ENCODE measurements at places on chromosomes 4 and X.

- DNase-seq: no peak
These were observed 410.9 kb downstream of the PDGFC start for GRCh38 chr4:156560701-156561100.

DNA sequence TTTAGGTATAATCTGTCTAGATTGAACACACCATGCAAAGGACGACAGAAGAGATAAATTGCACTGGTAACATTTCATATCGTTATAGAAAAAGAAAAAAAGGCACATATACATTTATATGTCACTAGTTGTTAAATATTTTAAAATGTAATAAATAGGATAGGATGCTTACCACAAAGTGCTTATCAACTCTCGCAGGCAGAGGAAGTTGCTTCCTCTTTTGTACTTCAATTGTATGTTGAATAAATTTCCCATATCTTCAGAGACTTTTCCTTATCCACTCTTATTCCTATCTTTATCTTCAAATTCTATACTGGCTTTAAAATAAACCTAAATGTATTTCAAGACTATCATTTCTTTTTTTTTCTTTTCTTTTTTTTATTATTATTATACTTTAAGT, 163.3 kb upstream of the SPOCK3 start:
- DNase-seq: no peak

- DNase-seq: no peak
These were observed 445.5 kb upstream of the SPANXN1 start for GRCh38 chrX:144801786-144802185.

- DNase-seq: peak; percentile 18
These were observed 134.1 kb upstream of the CPXCR1 start for GRCh38 chrX:88612870-88613329.

DNA sequence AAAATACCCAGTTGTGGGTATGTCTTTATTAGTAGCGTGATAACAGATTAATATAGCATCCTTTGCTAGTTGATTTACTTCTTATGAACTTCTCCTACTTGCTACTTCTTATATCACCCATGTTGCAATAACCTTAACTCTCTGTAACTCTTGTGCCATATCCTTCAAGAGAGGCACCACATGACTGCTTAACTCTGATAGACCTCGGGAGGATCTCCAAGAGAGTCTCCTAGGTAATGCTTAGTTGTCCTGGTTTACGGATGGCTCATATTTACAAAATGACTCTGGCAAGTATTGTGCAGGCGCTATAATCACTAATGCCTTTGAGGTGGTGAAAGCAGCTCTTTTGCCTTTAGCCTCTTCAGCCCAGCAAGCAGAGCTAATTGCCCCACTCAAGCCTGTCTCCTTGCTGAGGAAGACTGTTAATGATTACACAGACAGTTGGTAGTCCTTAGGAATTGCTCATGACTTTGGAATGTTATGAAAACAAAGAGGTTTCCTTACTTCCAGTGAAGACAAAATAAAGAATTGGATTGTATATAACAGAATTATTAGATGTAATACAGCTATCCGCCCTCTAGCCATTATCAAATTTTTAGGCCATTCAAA, 1305.8 kb downstream of the PCDH7 start:
- DNase-seq: no peak

DNA sequence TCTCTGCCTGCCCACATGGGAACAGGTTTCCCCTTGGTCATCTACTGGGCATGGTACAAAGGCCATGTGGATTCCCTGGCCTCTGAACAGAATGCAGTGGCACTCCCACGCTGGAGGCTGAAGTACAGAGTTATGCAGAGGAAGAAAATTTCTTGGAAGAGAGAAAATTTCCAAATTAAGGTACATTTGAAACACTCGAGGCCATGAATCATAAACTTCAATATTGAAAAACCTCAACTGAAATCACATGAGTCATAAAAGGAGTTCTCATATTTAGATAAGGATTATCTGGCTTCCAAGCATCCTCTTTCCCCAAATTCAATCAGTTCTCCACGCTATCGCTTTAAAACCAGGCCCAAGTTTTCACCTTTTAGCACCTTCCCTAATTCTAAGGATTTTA, 28.1 kb upstream of the TXK start:
- no peak for DNase-seq

- DNase-seq: no peak
These were observed 99.7 kb upstream of the SLC7A11 start for GRCh38 chr4:138341739-138342415.

DNA sequence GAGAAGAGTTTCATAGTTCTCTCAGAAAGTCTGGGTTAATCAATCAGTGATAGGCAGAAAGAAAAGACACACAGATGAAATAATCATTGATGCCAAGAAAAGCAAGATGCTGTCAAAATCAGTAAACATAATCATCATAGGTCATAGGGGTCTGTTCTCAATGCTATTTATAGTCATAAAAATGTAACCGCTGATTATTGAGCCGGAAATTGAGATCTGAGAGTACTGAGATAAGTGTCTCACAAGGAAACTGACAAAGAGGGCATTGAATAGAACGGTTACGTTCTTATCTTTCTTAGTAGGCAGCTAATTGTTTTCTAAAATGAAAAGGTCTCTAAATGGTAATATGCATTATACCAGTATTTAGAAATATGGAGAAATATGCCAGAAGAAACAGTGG, 1686.1 kb upstream of the AGA start:
- DNase-seq: no peak

DNA sequence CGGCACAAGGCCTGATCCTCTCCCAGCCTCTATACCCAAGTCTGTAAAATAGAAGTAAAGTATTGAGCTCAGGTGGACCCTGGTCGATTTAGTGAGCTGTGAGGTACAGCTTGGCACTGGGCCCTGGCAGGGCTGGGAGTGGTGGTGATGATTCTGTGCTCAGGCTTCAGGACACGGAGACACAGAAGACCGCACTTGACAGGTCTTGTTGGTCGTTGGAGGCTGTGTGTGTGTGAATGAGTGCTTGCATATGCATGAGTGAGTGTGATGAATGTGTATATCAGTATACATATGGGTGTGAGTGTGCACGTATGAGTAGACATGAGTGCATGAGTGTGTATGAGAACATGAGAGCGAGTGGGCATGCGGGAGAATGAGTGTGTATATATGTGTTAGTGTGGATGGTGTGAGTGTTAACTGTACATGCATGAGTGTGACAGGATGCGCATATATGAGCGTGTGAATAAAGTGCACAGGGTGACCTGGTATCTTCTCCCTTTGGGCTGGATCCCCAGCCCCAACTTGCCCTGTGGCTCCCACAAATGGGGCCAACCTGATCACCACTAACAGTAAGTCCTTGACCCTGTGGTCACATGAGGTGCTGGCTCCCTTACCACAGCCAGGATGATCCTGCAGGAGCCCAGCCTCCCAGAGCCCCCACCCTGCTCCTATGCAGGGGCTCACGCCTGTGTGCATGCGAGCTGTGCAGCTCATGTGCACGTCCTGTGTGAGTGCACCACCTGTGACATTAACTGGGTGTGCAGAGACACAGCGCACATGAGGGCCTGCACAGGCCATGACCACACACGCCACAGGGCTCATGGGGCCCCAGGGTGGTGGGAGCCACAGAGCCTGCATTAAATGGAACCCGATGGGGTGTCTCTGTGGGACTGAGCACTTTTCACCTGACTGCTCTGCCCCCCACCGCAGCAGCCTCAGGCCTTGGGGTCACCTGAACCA, 20.8 kb downstream of the SH3BP2 start:
- DNase-seq: no peak

DNA sequence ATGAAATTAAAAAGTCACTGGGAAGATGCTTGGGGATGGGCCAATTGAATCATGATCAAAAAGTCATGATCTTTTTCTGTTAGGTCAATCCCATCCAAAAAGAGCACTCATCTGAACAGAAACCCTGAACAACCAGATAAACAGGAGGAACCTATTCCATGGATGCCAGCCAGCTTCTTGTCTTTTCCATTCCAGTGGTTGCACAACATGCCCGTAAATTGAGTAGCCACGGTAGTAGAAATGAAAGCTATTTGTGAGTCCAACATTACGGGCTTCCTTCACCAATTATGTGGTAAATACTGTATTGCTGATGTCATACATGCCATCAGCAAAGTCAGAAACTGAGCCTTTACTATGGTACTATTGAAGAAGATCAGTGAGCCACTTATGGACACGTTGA, 982.4 kb upstream of the HS3ST1 start:
- no peak for DNase-seq

GRCh38 chrX:16134936-16135335, 11.6 kb downstream of the GRPR start:
- no peak for DNase-seq

DNA sequence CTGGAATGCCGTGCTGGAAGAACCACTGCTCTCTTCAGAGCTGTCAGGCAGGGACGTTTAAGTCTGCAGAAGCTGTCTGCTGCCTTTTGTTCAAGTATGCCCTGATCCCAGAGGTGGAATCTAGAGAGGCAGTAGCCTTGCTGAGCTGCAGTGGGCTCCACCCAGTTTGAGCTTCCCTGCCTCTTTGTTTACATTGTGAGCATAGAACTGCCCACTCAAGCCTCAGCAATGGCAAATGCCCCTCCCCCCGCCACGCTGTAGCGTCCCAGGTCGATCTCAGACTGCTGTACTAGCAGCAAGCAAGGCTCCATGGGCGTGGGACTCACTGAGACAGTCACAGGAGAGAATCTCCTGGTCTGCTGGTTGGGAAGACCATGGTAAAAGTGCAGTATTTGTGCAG, 34.8 kb upstream of the MUC7 start:
- no peak for DNase-seq

DNA sequence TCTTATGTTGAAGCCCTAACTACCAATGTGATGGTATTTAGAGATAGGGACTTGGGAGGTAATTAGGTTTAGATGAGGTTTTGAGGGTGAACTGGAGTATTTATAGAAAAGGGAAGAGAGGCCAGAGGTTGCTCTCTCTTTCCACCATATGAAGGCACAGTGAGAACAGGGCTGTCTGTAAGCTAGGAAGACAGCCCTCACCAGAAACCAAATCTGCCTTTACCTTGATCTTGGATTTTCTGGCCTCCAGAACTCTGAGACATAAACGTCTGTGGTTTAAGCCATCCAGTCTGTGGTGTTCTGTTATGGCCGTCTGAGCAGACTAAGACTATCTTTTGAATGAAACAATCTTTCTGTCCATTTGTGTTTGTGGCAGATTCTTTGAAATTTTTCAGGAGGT, 223.7 kb downstream of the PDHA2 start:
- no peak for DNase-seq

- no peak for DNase-seq
These were observed 7.2 kb downstream of the SCARB2 start for GRCh38 chr4:76206222-76206942.

DNA sequence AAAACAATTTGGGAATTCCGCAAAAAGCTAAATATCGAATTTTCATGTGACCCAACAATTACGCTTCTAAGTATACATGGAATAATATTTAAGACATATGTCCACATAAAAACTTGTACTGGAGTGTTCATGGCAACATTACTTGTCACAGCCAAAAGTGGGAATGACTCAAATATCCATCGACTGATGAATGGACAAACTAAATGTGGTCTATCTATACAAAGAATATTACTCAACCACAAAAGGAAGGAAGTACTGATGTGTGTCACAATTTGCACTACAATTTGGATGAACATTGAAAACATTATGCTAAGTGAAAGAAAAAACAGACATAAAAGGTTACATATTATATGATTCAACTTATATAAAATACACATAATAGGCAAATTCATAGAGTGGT, 71.9 kb downstream of the AFF2 start:
- DNase-seq: no peak

GRCh38 chr4:40170588-40170987, 26.2 kb upstream of the RHOH start:
- no peak for DNase-seq

GRCh38 chr4:29336861-29337260, 1383.3 kb upstream of the PCDH7 start:
- no peak for DNase-seq

DNA sequence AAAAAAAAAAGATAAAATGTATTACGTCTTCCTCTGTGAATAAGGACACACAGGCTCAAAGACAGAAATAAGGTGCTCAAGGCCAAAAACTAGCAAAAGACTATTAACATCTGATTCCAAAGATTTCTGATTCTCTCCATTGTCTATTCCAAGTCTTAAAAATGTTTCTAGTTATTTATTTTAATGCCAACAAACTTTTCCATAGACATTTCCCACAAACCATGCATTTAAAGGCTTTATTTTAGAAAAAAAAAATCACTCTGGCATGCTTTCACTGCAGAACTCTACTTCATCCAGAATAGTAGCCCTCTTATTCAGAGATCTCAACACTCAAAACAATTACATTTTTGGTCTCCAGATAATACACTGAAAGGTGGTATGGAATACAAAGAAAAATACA, 545.0 kb upstream of the TENM3 start:
- DNase-seq: no peak

GRCh38 chrX:49000636-49001035, 1.4 kb downstream of the GRIPAP1 start:
- DNase-seq: no peak

GRCh38 chr4:104524591-104524990, 29.9 kb upstream of the CXXC4 start:
- no peak for DNase-seq

DNA sequence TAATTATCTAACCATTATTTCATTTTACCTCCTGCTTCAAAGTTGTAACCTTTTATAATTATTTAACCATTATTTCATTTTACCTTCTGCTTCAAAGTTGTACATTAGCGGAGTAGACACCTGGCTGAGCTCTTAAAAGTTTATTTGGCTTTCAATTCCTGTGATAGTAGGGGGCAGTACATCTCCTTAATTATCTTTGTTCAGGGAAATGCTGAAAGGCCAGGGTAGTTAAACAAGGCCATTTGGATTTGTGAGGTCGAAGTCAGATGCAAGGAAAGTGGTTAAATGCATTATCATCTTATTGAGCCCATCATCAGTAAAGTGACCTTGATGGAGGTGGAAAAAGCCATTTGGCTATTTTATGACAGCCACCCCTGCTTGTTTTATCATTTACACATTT, 210.6 kb downstream of the TENM3 start:
- DNase-seq: no peak

DNA sequence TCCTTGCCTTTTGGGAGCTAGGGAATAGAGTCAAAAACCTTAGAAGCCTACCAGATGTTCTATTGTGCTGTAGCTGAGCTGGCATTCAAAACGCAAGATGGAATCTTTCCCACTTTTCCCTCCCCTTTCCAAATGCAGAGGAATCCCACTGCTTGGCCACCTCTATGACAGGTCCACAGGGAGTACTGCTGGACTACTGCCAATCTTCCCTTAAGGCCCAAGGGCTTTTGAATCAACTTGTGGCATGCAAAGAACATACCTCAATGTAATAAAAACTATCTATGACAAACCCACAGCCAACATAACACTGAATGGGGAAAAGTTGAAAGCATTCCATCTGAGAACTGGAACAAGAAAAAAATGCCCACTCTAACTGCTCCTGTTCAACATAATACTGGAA, 139.2 kb upstream of the AGTR2 start:
- DNase-seq: no peak

GRCh38 chr4:97867557-97868091, 275.7 kb downstream of the STPG2 start:
- no peak for DNase-seq

GRCh38 chr4:128841402-128841801, 31.9 kb downstream of the JADE1 start:
- DNase-seq: no peak

Data from left hindlimb (tissue), 1 donor.